ENCODE measurements at places on chromosomes 16 and 17.
A peak's percentile ranks its signal among the peaks of the same experiment; 100 is the strongest.

GRCh38 chr17:62062302-62062701 lies 2.8 kb downstream of the MED13 start:
- no peaks in the 10 kb centered on the region for H3K36me3 ChIP-seq
- H3K4me3 ChIP-seq, result no peak overlapping the region
- no peak for DNase-seq
- peaks cover 34% of the 10 kb centered on the region for H3K4me1 ChIP-seq
- no peaks in the 10 kb centered on the region for H3K27me3 ChIP-seq

DNA sequence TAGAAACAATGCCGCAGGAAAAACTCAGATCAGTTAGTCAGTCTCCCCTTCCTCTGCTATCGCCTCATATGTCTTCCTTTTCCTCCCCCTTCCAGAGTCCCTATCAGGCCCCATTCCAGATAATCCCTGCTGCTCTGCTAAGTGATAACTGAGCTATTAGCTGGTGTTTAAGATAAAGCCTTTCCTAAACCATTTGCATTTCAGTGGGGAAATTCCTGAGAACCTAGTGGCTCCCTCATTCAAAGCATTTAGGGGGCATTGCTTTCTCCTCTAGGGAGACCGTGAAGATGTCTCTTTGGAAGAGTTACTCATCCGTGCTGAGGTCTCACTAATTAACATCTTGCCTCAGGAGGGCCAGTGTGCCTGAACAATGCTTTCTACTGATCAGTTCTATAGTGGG lies 401.6 kb downstream of the NPIPA7 start:
- no peak overlapping the region for H3K27ac ChIP-seq
- DNase-seq, result no peak
- H3K4me1 ChIP-seq, result no peaks in the 10 kb centered on the region
- H3K4me3 ChIP-seq, result no peak overlapping the region
- H3K36me3 ChIP-seq, result no peaks in the 10 kb centered on the region

- H3K27ac ChIP-seq, result no peak overlapping the region
- H3K27me3 ChIP-seq, result no peaks in the 10 kb centered on the region
- no peak overlapping the region for H3K4me3 ChIP-seq
- no peaks in the 10 kb centered on the region for H3K4me1 ChIP-seq
- H3K36me3 ChIP-seq, result peaks cover 80% of the 10 kb centered on the region
- DNase-seq, result no peak
Measured at GRCh38 chr17:4678448-4679026, 25.4 kb downstream of the PELP1 start.

DNA sequence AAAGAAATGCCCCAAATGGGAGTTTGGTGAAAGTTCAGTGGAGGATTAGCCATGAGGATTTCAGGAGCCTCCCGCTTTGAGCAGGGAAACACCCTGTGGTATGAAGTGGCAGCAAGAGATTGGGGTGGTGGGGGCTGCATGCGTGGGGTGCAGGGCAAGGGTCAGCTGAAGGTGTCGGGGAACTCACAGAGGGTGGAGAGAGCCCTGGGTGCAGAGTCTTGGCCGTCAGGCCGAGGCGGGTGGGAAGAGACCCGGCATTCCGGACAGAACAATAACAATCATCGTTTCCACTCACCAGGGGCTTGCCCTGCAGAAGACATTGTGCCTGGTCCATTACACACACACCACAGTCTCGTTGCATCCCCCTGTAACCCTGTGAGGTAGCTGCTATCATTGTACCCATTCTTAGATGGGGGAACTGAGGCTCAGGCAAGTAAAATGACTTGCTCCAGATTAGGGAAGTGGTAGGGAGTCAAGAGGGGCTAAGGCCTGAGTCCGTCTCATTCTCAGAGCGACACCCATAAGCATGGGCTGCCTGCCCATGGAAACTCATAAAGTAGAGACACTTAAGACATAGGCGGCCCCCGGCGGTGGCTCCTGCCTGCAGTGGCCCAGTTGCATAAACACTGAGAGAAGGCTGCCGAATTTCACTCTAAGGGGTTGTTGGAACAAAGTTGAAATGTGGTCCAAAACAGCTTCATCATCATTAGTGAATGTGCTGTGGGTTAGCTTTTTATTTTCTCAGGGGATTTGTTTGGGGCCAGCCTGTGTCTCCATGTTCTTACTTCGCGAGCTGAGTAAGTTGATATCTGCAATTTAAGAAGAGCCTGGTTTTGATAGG lies 93.3 kb downstream of the CMIP start:
- no peak overlapping the region for H3K27ac ChIP-seq
- no peak for DNase-seq
- H3K36me3 ChIP-seq, result peaks cover 2% of the 10 kb centered on the region
- no peaks in the 10 kb centered on the region for H3K27me3 ChIP-seq
- peaks cover under 1% of the 10 kb centered on the region for H3K4me1 ChIP-seq

DNA sequence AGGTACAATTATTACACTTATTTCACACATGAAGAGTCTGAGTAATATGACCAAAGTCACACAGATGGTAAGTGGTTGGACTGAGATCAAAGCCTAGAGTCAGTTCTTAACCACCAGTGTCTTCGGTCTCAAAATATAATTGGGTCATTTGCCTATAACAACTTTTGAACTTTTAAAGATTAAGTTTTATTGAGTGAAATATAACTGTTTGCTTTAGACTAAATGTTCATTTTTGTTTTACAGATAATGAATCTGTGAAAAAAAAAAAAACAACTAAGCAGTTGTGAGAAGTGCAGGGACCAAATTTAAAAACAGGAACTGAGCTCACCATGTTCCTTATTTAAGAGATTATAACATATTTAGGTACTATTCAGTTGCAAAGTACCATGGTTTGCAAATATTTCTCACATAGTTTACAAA lies 150.1 kb downstream of the ITFG1 start:
- no peak for DNase-seq
- no peaks in the 10 kb centered on the region for H3K27me3 ChIP-seq
- no peak overlapping the region for H3K27ac ChIP-seq
- no peak overlapping the region for H3K4me3 ChIP-seq
- no peaks in the 10 kb centered on the region for H3K4me1 ChIP-seq
- H3K36me3 ChIP-seq, result peaks cover 9% of the 10 kb centered on the region

DNA sequence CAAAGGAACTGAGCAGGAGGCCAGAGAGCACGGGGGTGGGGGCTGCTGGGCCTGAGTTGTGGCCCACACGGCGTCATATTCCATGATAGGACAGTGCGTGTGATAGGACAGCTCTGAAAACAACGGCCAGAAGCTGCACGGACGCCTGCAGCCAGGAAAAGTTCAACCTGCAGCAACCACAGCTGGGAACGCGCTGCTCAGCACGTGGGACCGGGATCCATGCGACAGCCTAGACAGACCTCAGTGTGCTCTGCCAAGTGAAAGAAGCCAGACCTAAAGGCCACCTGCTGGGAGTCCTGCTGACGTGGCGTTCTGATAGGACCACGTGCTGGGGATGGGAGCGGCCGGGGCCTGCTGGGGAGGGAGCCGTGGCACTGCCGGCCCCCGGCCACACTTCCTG lies 21.6 kb downstream of the CTU2 start:
- H3K27ac ChIP-seq, result no peak overlapping the region
- peaks cover 32% of the 10 kb centered on the region for H3K36me3 ChIP-seq
- no peaks in the 10 kb centered on the region for H3K4me1 ChIP-seq
- H3K4me3 ChIP-seq, result no peak overlapping the region
- H3K27me3 ChIP-seq, result no peaks in the 10 kb centered on the region

GRCh38 chr16:65306722-65307121 lies 184.9 kb upstream of the CDH11 start:
- H3K4me1 ChIP-seq, result no peaks in the 10 kb centered on the region
- DNase-seq, result no peak
- no peaks in the 10 kb centered on the region for H3K27me3 ChIP-seq
- H3K4me3 ChIP-seq, result no peak overlapping the region

GRCh38 chr16:52535076-52535475 lies 11.9 kb downstream of the TOX3 start:
- no peak overlapping the region for H3K4me3 ChIP-seq
- DNase-seq, result no peak
- no peaks in the 10 kb centered on the region for H3K27me3 ChIP-seq
- H3K27ac ChIP-seq, result no peak overlapping the region
- no peaks in the 10 kb centered on the region for H3K36me3 ChIP-seq

DNA sequence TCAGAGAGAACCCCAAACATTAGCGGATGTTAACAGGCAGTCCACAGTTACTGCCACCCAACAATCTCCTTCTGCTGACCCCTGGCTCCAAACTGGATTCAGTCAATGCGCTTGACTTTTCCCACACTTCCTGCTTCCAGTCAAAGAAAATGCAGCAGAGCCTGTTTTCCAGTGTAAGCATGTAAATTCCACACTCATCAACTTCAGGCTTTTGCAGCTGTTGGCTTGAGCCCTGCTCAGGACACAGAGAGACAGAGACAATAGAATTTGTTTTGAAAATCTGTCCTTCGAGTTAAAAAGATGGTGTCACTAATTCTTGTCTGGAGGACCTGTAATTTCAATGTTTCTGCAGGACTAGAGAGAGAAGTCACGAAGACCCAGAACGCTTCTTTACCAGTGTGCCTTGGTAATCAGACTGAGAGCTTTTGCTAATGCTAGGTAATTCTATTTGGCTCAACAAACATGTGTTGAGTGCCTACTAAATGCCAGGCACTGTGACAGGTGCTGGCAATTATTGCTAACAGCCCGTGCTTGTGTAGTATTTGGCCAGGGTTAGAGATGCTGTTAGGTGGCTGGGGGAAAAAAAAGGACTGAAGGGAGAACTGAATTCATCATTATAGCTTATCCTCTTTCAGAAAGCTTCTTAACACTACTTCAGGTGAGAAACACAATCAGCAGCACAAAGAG lies 32.5 kb downstream of the HOXB1 start:
- H3K4me1 ChIP-seq, result peaks cover 1% of the 10 kb centered on the region
- no peak overlapping the region for H3K27ac ChIP-seq
- no peak for DNase-seq
- no peaks in the 10 kb centered on the region for H3K36me3 ChIP-seq

DNA sequence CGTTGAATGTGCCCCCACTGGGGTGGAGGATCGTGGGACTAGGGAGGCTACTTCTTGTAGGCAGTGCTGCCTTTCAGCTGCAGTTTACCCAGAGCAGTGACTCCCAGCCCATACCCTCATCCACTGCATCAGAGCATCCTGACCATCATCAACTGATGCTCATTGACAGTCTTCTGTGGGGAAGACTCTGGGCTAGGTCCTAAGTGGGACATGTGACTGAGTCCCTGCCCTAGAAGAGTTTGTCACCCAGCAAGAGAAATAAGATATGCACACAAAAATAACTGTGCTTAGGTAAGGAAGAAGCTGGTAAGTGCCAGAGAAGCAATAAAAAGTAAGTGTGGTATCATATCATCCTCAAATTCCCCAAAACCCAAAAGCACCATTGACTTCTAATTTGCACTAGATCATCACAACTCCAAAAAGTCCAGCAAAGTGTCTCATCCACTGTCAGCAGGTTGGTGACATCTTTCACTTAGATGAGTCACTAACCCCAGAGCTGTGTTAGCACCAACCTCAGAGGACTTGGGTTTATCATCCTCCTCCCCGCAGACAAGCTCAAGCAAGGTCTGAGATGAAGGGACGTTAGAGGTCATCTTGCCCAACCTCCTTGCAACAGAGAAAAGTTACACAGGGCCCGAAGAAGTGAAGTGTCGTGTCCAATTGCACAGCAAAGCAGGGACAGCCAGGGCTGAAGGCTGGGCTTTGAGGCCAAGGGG lies 99.0 kb downstream of the CCDC182 start:
- H3K36me3 ChIP-seq, result no peaks in the 10 kb centered on the region
- H3K4me3 ChIP-seq, result no peak overlapping the region
- no peaks in the 10 kb centered on the region for H3K27me3 ChIP-seq
- peak; percentile 10 for DNase-seq
- H3K4me1 ChIP-seq, result peaks cover 6% of the 10 kb centered on the region
- no peak overlapping the region for H3K27ac ChIP-seq

- H3K27me3 ChIP-seq, result no peaks in the 10 kb centered on the region
- H3K27ac ChIP-seq, result no peak overlapping the region
- peaks cover 10% of the 10 kb centered on the region for H3K4me1 ChIP-seq
- no peaks in the 10 kb centered on the region for H3K36me3 ChIP-seq
- DNase-seq, result no peak
- no peak overlapping the region for H3K4me3 ChIP-seq
Measured at GRCh38 chr17:10139577-10139976, 58.8 kb downstream of the GAS7 start.

- H3K36me3 ChIP-seq, result no peaks in the 10 kb centered on the region
- peak overlapping the region; percentile 58 for H3K4me3 ChIP-seq
- DNase-seq, result no peak
- H3K4me1 ChIP-seq, result peaks cover 80% of the 10 kb centered on the region
- H3K27me3 ChIP-seq, result peaks cover 34% of the 10 kb centered on the region
Measured at GRCh38 chr16:85616607-85617321, 3.6 kb downstream of the GSE1 start.

GRCh38 chr16:50466170-50466569 lies 82.0 kb upstream of the NKD1 start:
- H3K27me3 ChIP-seq, result no peaks in the 10 kb centered on the region
- DNase-seq, result no peak
- no peaks in the 10 kb centered on the region for H3K36me3 ChIP-seq
- H3K27ac ChIP-seq, result no peak overlapping the region

- no peak for DNase-seq
- H3K27me3 ChIP-seq, result no peaks in the 10 kb centered on the region
- H3K36me3 ChIP-seq, result no peaks in the 10 kb centered on the region
- no peak overlapping the region for H3K27ac ChIP-seq
- H3K4me1 ChIP-seq, result no peaks in the 10 kb centered on the region
- no peak overlapping the region for H3K4me3 ChIP-seq
Measured at GRCh38 chr16:69485361-69485760, 60.9 kb downstream of the CYB5B start.

- H3K27me3 ChIP-seq, result no peaks in the 10 kb centered on the region
- no peak overlapping the region for H3K27ac ChIP-seq
- no peak for DNase-seq
- H3K4me1 ChIP-seq, result peaks cover 51% of the 10 kb centered on the region
Measured at GRCh38 chr16:84555418-84556196, 51.1 kb upstream of the MEAK7 start.

DNA sequence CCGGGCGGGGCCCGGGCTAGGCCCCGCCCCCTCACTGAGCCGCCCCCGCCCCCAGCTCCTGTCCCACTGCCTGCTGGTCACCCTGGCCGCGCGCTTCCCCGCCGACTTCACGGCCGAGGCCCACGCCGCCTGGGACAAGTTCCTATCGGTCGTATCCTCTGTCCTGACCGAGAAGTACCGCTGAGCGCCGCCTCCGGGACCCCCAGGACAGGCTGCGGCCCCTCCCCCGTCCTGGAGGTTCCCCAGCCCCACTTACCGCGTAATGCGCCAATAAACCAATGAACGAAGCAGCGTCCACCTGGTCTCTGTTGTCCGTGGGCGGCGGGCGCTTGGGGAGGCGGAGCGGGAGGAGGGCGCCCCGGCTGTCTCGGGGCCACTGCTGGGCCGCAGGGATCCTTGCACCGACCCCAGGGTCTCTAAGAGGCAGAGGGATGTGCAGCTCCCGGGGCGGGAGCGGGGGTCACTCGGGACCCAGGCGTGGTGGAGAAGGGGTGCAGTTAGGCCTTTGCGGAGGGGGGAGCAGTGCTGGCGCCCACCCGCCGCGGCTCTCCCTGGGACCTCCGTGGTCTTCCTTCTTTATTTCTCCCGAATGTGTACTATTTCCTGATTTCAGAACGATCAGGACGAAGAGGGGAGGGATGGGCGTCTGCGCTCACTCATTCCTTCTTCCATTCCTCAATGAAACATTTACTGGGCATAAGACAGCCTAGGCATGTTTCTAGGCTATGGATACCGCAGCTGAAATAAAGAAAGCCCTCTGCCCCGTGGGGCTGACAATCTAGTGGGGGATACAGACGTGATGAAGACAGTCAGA lies 2.0 kb downstream of the HBZ start:
- H3K27ac ChIP-seq, result no peak overlapping the region
- H3K4me1 ChIP-seq, result peaks cover 2% of the 10 kb centered on the region
- H3K4me3 ChIP-seq, result peak overlapping the region; percentile 26
- peaks cover 6% of the 10 kb centered on the region for H3K27me3 ChIP-seq
- DNase-seq, result no peak
- H3K36me3 ChIP-seq, result no peaks in the 10 kb centered on the region
